ENCODE measurements at places on chromosomes 6 and 20.

- no peak for DNase-seq
Measured at GRCh38 chr6:149961728-149962425, 1.9 kb upstream of the ULBP1 start.

- no peak for DNase-seq
Measured at GRCh38 chr6:72813807-72814596, 192.1 kb downstream of the KCNQ5 start.

- no peak for DNase-seq
Measured at GRCh38 chr6:159097256-159097655, 52.5 kb upstream of the TAGAP start.

DNA sequence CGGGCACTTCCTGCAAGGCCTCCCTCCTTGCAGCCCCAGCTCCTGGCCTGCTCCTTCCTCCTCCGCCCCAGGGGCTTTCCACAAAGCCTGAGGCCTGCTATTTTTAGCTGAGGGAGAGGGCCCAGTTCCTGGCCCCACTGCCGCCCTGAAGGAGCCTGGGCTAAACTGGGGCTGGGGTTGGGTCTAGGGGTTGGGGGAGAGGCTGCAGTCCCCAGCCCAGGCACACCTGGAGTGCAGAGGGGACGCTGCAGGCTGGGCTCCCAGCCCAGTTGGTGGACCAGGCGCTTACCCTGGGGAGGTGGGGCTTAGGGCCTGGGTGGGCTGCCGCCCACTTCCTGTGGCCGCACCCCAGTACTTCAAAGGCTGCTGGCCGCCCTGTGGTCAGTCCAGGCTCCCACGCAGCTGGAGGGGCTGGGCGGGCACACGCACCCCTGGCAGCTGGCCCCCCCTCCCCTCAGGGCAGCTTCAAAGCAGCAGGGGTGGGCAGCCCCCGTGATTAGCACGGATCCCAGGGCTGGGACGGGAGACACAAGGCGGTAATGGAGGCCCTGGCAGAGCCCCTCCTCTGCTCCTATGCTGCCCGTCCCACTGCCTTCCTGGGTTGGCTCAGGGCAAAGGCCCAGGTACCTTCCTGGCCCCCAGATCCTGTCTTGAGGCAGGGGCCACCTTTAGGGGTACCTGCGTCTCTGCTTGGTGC, 7.1 kb upstream of the ABHD16B start:
- no peak for DNase-seq

Data from stimulated activated CD8-positive, alpha-beta memory T cell treated with anti-CD3 and anti-CD28 coated beads, Interleukin-15, amount 100 ng/mL, for 1 hour (primary cell).